ENCODE measurements at places on chromosomes 2 and 18.

- no peak for DNase-seq
These were observed 950.7 kb upstream of the FANCL start for GRCh38 chr2:59191781-59192180.

DNA sequence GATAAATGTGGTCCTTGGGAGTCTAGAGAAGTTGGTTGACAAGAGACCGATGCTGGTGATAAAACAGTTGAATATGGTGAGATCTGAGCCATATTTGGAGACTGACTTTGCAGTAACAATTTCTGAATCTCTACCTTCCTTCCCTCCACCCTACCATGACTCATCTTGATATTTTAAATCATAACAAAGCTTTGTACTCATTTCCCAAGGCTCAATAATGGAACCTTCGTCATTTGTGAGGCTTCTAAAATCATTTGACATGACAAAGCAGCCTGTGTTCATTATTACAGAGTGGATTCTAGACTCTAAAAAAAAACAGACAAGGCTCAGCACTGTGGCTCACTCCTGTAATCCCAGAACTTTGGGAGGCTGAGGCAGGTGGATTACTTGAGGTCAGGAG lies 38.5 kb upstream of the PDCL3 start:
- no peak for DNase-seq

GRCh38 chr18:54389143-54389505 lies 31.4 kb downstream of the C18orf54 start:
- no peak for DNase-seq

DNA sequence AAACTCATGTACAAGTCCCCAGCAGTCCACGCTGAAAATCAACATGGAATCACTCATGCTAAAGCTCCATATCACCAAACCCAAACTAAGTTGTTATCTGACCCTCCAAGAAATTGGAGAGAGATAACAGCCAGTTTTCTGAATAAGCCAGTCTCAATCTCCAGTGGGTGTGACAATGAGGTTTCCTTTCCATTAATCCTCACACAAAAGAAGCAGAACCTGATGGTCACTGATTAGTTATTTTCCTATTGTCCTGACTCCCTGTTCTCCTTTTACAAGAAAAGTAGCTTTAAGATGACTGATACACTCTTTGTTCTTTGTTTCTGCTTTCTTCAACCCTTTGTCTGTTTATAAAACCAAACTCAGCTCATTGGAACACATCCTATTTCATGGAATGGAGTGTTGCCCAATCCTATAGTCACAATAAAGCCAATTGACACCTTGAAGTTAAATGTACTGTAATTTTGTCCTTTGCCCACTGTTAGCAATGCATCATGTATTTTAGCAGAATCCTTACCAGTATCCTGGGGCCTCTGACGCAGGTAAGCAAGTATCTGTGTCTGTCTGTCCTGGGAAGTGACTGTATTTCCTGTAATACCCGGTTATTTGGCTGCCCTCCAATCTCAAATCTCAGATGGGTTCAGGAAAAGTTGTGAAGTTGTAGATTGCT lies 30.6 kb upstream of the SH3RF3 start:
- peak; percentile 6 for DNase-seq

- no peak for DNase-seq
These were observed 12.2 kb downstream of the EML6 start for GRCh38 chr2:54735636-54736035.

DNA sequence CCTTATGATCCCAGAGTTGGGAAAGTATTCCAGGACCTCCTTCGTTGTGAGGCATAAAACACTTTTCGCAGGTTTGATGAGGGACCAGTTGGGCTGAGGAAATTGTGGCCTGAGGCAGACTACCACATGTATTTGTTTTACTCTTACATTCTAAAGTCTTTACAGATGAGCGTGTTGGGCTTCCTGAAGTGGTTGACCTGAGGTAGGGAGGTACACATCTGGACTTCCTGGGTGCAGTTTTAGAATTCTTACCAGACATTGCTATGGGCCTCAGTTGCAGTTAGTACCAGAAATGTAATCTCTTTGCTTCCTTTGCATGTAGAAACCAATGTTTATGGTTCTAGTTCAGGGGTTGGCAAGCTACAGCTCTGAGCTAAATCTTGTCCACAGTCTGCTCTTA lies 48.7 kb downstream of the COA5 start:
- DNase-seq = no peak

DNA sequence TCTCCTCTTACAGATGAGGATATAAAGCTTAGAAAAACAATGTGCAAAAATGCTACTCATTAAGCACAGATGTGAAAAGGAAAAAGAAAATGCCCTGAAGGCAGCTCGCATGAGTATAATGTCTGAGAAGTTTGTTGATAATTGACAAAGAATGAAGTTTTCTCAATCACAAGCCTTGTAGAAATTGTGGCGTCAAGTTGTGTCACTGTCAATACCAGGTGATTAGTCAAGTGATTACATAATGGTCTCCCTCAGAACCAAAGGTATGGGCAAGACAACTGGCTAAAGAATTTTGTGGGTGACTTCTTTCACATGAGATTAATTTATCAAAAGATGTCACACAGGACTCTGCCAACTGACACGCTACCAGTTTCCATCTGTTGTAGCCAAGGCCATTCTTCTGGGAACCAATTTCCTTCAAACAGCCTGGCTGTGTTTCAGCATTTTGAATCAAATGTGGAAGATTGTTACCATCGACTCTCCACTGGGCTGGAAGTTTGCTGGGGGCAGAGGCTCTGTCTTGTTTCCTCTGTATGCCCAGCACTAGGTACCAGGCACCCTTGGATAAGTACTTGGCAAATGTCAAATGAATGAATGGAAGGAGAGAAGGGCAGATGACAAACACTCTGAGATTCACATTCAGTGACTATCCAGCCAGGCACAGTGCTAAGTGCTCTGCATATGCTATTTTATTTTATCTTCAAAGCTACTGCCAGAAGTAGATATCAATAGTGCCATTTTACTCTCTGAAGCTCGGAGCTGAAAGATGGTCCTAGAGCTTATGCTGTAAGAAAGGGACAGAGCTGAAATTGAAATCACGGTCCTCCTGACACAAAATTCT lies 5.9 kb upstream of the FN1 start:
- DNase-seq = peak; percentile 92

DNA sequence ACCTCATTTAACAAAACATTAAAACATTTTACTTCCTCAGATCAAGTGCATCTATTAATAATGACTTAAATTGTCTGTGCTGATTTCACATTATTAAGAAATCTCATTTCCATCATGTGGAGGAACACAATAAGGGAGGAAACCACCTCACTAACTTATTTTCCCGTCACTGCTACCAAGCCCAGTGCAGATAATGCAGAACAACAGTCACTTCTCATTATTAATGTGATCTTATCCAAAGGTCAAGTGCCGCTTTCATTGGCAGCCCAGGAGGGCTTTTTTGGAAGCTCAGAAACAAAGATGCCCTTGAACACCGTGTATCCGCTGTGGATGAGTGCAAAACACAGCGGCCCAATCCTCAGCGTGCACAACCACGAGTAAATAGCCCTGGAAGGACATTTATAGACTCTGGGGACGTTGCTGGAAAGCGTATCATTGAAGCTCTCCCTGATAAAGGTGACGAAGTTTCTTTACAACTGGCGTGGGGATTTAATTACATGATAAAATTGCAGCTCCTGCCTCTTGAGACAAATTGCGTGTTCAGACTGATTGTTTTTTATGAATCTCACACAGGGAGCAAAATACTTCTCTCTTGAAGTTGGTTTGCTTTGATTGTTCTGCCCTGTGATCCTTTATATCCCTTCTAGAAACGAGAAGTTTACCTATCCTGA lies 13.2 kb downstream of the ASB18 start:
- DNase-seq = no peak

- peak; percentile 97 for DNase-seq
These were observed 196.4 kb downstream of the HRH4 start for GRCh38 chr18:24656551-24657443.

DNA sequence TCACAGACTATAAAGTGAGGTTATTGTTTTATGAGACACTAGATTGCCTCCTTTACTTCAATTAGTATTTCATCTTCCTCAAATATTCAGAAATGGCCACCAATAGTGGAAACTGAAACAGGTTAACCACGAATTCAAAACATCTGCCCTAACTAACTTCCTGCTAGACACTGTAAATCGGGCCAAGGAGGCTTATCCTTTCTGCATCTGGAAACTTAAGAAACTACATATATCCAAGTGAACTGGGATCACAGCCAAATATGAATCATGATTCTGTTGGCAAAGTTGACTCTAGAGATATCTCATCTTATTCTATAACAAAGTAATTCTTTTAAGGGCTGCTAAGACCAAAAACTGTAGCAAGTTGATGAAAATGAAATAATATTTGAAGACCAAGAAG lies 136.6 kb upstream of the ZC3H15 start:
- DNase-seq = peak; percentile 11

GRCh38 chr2:157894694-157895435 lies 18.7 kb upstream of the ACVR1 start:
- DNase-seq = peak; percentile 86

GRCh38 chr18:45627204-45627526 lies 11.9 kb downstream of the SLC14A2 start:
- DNase-seq = peak; percentile 40

- no peak for DNase-seq
These were observed 53.1 kb upstream of the TMEM87B start for GRCh38 chr2:112001942-112002341.

- DNase-seq = no peak
These were observed 128.8 kb downstream of the ATL2 start for GRCh38 chr2:38248255-38248654.

GRCh38 chr18:22813648-22814328 lies 119.3 kb upstream of the RBBP8 start:
- peak; percentile 59 for DNase-seq

- peak; percentile 87 for DNase-seq
These were observed 100.7 kb upstream of the CCDC195 start for GRCh38 chr2:224816816-224817215.

DNA sequence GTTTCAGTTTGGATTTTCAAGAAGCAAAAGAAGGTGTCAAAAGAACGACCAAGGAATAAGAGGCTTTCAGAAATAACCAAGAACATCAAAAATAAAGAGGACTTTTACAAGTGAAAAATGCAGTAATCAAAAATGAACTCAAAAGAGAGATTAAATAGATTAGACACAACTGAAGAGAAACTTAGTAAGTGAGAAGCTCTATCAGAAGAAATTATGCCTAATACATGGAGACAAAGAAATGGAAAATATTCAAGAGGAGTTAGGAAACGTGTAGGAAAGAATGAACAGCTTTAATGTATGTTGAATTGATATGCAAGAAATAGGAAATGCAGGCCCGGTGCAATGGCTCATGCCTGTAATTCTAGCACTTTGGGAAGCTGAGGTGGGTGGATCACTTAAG lies 145.8 kb downstream of the ACOXL start:
- no peak for DNase-seq

- no peak for DNase-seq
These were observed 142.9 kb downstream of the PKP4 start for GRCh38 chr2:158599609-158600008.

- DNase-seq = peak; percentile 57
These were observed 24.6 kb downstream of the COX7A2L start for GRCh38 chr2:42336361-42336965.

DNA sequence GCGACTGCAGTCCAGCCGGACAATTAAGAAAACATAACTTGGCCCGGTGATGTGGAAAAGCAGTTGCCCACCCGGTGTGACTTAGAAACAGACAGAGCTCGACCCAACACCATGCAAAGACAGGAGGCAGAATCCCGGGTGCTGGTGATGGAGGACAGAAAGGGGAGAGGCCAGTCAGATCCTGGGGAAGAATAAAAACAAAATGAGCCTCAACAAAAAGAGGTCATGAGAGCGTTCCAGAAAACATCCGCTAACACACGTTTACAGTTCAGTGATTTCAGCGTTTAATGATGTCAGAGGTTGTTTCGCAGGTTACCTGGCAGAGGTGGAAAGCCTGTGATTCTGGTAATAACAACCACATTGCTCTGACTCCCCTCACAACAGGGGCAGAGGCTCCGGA lies 111.9 kb downstream of the OSR1 start:
- peak; percentile 42 for DNase-seq

- DNase-seq = no peak
These were observed 217.7 kb downstream of the SH3RF3 start for GRCh38 chr2:109346601-109347228.

- peak; percentile 96 for DNase-seq
These were observed 42.1 kb downstream of the BMP10 start for GRCh38 chr2:68828887-68829708.

GRCh38 chr2:75337016-75337415 lies 137.7 kb upstream of the TACR1 start:
- no peak for DNase-seq

DNA sequence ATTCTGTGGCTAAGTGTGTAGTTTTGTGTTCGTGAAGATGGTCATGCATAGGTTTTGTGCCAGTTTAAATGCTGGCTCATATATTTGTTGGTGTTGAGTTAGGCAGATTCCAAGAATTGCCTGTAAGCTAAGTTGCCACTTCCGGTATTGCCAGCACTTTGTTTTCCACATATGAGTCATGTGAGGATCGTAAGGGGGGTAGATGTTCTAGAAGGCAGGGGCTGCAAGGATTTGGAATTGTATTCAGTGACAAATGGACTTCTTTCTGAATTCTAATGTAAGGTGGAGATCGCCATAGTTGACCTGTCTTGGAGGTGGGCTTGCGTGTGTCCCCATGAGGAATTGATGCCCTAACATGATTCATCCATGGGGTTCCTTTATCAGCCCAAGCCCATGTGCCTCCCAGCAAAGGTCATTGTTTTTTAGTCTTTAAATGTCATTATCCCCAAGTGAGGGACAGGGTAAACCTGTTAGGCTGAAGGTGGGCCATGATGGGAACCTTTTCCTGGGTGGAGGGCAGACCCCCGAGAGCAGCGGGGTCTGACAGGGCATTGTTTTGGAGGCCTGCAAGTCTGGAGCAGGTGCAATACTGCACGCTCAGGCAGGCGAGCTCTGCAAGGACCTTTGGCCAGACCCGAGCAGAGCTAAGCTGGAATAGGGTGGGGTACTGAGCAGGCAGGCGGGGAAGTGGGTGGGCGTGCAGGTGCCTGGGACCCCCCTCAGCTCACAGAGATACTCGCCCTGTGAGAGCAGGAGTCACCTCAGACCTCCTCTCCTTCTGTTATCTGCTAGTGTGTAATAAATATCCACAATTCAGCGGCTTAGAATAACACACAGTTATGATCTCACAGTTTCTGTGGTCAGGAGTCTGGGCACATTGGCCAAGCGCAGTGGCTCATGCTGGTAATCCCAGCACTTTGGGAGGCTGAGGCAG lies 77.4 kb downstream of the LRRFIP1 start:
- peak; percentile 87 for DNase-seq

- peak; percentile 84 for DNase-seq
These were observed 169.9 kb upstream of the SLC39A10 start for GRCh38 chr2:195486987-195487644.

DNA sequence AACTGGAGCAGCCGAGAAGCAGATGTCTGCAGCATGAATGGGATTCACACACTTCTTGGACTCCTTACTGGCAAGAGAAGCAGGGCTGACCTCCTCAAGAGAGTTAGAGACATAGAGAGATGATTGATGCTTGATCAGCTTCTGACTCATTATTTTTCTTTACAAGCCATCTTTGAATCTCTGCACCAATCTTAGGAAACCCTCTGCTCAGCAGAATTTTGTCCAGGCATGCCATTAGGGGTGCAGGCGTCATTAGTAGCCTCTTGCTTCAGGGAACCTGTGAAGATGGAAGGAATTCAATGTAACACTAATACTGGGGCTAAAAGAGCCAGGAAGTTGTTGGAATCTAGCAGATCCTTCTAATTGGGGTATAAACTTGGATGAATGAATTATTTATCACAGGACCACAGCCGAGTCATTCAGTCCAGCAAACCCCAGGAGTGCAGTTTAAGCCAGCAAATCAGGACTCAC lies 151.8 kb downstream of the MGAT5 start:
- DNase-seq = peak; percentile 21

- DNase-seq = no peak
These were observed 154.4 kb upstream of the SALL3 start for GRCh38 chr18:78825168-78825567.

GRCh38 chr2:52611759-52612158 lies 1155.8 kb upstream of the CHAC2 start:
- no peak for DNase-seq
